Anterior cingulate cortex (tissue), 58 donors: ENCODE measurements at places on chromosomes 6 and 20.

- no peak for DNase-seq
Observed at GRCh38 chr6:12578751-12579150, 137.8 kb upstream of the PHACTR1 start.

- DNase-seq = peak; percentile 21
Observed at GRCh38 chr6:128882991-128883611, at the start of gene LAMA2. Gene LAMA2 (plus strand): TSS chr6:128883138. CDS start chr6:128883246, 108 bp downstream.

GRCh38 chr6:6332811-6333244, 12.4 kb upstream of the F13A1 start:
- DNase-seq = no peak

DNA sequence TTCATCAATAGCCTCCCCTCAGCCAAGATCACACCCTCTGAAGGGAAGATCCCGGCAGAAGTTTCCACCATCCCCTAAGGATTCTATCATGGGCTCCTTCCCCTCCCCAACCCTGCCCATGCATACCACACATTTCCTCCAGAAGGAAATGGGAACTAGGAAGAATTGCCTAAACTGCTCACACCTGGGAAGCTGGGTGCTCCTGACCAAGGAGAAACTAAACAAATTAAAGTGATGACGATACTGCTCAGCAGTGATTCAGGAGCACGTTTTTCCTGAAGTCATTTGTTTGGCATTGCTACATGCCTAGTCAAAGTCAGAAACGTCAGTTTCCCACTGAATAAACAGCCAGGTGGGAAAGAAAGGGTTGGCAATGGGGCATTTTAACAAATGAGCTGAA, 136.1 kb upstream of the CDYL start:
- DNase-seq = no peak

DNA sequence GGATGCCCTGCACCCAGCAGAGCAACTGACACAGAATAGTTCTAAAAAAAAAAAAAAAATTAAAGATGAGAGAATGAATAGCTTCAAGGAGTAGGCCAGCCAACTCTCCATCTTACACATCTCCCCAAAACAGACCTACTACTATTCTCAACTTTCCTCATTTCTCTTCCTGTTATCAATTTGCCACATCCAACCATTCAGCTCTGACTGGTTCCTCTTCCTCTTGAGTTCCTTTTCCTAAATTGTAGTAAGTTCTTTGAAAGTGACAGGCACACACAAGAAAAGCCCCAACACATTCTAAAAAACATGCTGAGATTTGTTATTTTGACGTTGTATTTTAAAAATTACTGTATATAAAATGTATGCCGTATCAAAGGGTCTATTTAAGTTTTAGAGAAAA, 117.2 kb downstream of the PDSS2 start:
- DNase-seq = no peak

DNA sequence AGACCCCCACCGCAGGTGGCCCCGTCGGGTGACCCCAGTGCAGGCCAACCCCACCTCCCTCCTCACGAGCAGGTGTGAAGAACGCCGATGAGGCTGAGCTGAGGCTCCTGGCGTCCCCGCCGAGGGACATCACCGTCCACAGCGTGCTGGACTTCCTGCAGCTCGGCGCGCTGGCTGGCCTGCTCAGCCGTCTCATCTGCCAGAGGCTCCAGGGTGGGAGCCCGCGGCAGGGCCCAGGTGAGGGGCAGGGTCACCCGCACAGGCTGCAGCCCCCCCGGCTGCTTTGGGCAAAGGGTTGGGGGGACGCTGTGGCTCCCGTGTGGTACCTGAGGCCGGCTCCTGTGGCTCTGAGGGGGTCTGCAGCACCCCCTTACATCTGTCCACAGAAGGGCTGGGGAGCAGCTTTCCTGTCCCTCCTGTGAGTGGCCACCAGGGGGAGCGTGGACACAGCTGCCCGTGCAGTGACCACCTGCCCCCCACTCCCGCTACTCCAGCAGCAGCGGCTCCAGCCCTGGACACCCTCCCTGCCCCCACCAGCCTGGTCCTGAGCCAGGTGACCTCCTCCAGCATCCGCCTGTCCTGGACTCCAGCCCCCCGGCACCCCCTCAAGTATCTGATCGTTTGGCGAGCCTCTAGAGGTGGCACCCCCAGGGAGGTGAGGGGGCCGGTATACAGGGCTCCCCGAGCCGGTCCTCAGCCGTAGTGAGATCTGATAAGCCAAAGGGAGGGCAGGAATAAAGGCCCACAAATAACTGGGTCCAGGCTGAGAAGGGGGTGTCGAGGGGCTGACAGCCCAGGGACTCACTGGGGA, 16.5 kb downstream of the COL20A1 start:
- DNase-seq = no peak

- no peak for DNase-seq
Observed at GRCh38 chr20:61874421-61875068, 191.1 kb downstream of the TAF4 start.
